ENCODE measurements at places on chromosomes 2 and 18.
A peak's percentile ranks its signal among the peaks of the same experiment; 100 is the strongest.

GRCh38 chr18:78896111-78896905 lies 83.3 kb upstream of the SALL3 start:
- no peak for DNase-seq

- DNase-seq, result no peak
Observed at GRCh38 chr2:42949125-42949524, 156.7 kb upstream of the HAAO start.

DNA sequence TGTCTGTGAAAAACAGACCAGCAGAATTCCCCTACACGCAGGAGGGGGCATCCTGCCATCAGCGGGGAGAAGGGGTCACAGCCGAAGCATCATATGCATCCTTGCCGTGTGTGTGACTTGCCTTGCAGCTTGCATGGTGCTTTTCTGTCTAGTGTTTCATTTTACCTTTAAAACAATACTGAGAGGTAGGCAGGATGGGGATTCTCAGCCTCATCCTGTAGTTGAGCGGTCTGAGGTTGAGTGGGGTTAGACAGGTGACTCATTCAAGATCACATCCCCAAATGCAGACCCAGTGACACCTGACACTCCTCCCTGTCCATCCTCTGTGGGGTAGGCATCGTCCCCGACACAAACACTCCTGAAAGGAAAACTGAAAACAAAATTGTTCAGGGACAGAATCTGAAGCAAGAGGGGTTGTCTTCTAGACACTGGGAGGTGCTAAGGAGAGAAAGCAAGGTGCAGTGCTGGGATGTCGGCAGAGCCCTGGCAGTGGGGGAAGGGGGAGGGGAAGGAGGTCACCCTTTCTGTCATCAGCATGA lies 7.9 kb downstream of the ARL4C start:
- no peak for DNase-seq

DNA sequence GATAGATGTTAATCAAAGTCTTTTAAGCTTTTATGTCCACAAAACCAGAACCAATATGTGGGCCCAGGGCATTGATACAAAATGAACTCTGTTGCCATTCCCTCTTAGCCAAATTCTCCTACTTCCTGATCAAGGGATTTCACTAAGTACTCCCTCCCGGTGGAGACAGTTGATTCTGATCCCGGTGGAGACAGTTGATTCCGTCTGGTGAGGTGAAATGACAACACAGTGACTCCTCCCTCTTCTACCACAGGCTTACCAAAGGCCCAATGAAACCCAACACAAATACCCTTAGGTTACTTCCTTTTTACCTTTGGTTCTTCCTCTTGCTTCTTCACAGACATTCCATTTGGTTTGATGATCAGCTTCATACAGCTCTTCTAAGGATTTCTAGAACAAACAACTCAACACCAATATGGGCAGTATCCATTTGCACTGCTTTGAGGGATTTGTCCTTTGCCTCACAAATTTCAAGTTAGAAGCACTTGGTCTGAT lies 153.8 kb downstream of the IKZF2 start:
- DNase-seq, result no peak

GRCh38 chr18:54983041-54983686 lies 23.9 kb upstream of the CCDC68 start:
- peak; percentile 48 for DNase-seq

DNA sequence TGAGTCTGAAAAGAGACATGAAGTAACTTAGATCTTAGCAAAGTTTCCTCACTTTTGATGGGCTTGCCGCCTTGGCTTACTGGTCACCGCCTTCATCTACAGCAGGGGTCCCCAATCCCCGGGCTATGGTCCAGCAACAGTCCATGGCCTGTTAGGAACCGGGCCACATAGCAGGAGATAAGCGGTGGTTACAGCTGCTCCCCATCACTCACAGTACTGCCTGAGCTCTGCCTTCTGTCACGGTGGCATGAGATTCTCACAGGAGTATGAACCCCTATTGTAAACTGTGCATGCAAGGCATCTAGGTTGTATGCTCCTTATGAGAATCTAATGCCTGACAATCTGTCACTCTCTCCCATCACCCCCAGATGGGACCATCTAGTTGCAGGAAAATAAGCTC lies 72.9 kb downstream of the BIN1 start:
- no peak for DNase-seq

GRCh38 chr2:168624028-168624427 lies 168.0 kb downstream of the CERS6 start:
- DNase-seq, result no peak

DNA sequence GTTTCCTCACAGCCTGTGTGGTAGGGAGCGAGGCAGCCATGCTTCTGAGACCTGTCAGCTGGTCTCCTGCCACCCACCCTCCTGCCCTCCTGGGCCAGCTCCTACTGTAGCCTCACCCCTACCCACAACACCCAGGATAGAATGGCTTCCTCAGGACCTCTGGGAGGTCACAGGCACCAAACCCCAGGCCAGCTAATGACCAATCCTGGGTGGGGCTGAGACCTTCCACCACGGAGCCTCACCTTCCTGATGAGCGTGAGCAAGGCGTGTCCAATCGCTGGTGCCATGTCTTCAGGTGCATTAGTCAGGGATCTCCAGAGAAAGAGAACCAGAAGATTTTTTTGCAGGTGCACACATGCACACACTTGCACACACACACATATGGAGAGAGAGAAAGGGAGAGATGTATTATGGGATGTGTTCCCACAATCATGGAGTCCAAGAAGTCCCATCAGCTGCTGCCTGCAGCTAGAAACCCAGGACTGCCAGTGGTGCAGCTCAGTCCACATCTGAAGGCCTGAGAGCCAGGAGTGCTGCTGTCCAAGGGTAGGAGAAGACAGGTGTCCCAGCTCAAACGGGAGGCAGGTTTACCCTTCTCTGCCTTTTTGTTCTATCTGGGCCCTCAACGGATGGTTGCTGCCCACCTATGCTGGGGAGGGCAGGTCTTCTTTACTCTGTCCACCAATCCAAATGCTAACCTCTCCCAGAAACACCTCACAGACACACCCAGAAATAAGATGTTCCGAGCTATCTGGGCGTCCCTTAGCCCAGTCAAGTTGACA lies 70.4 kb upstream of the HDAC4 start:
- DNase-seq, result no peak

GRCh38 chr2:239288237-239288636 lies 112.6 kb downstream of the HDAC4 start:
- DNase-seq, result no peak

- DNase-seq, result no peak
Observed at GRCh38 chr2:53549497-53549896, 218.1 kb upstream of the CHAC2 start.

DNA sequence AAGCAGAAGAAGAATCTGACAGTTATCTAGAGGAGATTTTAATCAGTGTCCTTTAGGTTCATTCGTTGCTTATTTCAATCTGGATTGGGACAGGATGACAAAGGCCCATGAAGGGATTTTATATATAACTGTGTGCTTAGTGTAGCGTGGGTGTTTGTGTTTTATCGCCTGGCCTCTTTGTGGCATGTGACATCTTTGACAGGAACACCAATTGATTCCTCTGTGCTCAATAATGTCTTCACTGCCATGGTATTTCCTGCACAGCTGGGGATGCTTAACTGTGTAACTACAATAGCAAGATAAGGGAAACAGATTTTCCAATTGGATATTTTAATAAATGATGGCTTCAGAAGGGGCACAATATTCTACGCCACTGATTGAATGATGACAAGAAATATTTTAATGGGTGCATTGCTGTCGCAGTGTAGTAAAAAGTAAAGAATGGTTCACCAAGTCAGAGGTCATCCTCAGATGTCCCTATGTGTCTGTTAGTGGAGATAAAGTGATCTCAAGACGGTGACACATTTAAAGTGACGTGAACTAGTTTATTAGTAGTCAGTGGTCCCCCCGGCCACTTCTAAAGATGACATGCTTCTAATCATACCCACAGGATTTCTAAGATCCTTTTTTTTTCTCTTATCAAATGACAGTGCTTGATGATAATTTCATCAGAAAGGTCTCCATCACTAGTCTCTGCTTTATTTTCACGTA lies 160.4 kb downstream of the AGAP1 start:
- no peak for DNase-seq

DNA sequence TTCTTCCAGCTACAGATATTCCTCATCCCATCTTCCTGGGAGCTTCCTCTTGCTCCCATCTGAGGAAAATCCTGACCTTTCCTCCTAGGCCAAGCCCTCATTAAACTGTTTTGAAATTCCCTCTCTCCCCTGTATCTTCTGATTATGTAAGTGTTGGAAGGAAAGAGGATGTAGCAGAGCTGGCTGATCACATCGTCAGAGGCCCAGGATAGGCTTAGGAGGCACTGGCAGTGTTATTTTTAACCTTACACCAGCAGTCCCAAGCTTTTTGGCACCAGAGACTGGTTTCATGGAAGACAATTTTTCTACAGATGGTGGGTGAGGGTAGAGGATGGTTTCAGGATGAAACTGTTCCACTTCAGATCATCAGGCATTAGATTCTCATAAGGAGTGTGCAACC lies 630.4 kb downstream of the EPHA4 start:
- DNase-seq, result no peak

GRCh38 chr2:55917117-55917516 lies 6.5 kb downstream of the EFEMP1 start:
- no peak for DNase-seq

DNA sequence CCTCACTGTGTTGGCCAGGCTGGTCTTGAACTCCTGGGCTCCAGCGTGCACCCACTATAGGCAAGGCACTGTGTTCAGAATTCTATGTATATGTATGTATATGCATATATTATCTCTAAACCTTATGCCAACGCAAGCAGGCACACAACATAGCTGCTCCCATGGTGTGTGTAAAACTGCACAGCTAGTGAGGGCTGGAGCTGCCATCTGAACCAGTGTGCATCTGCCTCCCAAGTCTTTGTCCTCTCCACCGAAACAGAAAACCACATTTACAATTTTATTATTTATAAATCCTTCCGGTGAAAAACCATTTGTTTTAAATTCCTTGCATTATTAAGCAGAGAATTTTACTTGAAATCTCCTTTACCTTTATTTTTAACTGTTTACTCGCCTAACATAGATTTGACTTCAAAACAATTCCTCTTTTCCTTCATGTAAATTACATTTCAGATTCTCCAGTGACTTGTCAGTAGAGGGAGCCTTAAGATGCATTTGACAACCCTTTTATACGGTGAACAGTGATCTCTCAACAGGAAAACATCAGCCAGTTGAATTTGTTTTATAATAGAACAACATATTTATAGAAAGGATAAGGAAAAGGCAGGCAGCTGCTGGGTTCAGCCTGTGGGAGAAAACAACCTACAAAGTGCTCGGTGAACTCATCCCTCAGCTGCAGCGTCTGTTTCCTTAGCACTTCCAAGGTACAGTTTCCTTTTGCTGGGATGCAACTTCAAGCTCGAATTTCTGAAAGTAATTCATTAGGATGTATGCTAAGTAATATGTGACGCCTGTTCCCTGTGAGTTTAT lies 101.2 kb downstream of the MYT1L start:
- DNase-seq, result no peak

GRCh38 chr2:138708682-138709241 lies 71.4 kb downstream of the NXPH2 start:
- no peak for DNase-seq

DNA sequence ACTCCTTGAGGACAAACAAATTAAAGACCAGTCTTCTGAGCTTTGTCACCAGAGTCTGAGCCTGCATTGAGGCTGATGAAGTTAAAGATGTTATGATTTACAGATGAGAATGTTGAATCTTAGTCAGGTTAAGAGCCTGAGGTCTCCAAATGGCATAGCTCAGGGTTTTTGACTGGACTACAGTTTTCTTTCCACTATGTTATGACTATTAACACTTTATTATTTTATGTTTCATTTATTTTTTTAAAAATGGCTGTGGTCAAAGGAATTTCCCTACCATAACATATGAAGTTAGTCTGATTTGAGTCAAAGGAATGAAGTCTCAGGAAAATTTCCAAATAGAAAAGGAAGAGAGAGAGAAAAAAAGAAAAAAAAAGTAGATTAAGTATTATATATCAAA lies 39.7 kb upstream of the CWC22 start:
- DNase-seq, result no peak

GRCh38 chr2:224749136-224749535 lies 33.0 kb upstream of the CCDC195 start:
- DNase-seq, result no peak

GRCh38 chr2:20583425-20583881 lies 67.4 kb downstream of the HS1BP3 start:
- no peak for DNase-seq

DNA sequence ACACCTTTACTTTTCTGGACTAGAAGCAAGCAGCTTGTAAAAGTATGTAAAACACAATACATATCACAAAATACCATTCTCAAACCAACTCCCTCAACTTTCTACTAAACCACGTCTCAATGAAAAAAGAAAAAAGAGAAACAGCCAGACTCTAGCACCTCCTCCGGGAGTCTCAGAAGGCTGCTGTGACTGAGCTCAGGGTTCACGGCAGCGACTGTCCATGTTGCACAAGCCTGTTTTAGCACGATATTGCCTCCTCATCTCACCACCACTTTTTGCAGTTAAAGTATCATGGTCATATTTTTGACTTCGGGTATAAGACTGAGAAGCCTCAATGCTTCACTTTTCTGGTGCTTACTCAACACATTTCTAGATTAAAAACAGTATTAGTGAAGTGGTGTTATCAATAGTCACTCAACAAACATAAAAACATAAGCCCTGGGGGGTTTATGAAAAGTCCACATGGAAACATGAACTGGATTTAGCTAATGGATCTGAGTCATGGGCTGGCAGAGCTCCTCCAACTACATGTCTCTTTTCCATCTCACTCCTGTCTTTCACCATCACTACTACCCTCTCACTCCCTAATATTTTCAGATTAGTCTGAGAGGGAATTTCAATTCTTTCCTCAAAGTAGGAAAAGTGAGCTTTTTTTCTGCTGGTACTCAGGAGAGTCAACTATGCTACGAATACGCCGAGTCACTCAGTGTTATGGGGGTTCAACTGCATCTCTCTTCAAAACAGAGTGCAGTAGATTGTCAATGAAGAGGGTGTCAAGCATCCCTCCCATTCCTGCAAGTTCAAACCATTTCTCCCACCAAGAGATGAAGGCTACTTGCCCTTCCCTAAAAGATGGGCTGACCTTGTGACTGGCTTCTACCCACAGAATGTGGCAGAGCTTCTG lies 113.7 kb downstream of the OSR1 start:
- DNase-seq, result no peak

GRCh38 chr2:95388091-95388692 lies 14.3 kb upstream of the FAHD2A start:
- DNase-seq, result no peak

GRCh38 chr2:207188626-207189419 lies 23.1 kb upstream of the KLF7 start:
- no peak for DNase-seq

- no peak for DNase-seq
Observed at GRCh38 chr18:56921896-56922480, 224.9 kb upstream of the BOD1L2 start.

DNA sequence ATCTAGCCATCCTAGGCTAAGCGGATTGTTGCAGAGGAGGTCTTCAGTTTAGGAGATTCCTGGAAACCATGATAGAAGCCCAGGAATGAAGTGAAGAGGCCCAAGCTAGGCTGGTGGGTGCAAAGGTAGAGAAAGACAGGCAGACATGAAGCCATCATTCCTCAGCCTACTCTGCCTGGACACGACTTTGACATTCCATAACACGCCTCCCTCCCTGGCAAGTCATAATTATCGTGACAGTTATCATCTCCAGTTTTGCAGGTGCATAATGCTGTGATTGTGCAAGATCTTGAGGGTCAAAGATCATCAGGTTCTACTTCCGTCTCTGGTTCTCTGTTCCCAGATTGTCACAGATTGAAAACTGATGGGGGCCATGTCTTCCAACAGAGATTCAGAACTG lies 15.2 kb upstream of the FZD5 start:
- DNase-seq, result no peak

GRCh38 chr18:52339891-52340371 lies at the start of gene DCC:
Gene DCC (plus strand): TSS chr18:52340197. CDS start chr18:52340788, 591 bp downstream.
- DNase-seq, result no peak

- DNase-seq, result no peak
Observed at GRCh38 chr2:138601458-138602165, 100.0 kb downstream of the SPOPL start.

Data from AML-193 (cell line).